Activated CD8-positive, alpha-beta T cell treated with anti-CD3 and anti-CD28 coated beads, Interleukin-2, amount 10 ng/mL, durations not matched to agents 7 days and 5 days (primary cell): ENCODE measurements at places on chromosomes 2 and 18. TPM values are rescaled to one million over a fixed set of nuclear protein-coding genes. Genes with fewer than 3 reads are reported as not detected.

The CFC1 gene
- not detected for total RNA-seq

DNA sequence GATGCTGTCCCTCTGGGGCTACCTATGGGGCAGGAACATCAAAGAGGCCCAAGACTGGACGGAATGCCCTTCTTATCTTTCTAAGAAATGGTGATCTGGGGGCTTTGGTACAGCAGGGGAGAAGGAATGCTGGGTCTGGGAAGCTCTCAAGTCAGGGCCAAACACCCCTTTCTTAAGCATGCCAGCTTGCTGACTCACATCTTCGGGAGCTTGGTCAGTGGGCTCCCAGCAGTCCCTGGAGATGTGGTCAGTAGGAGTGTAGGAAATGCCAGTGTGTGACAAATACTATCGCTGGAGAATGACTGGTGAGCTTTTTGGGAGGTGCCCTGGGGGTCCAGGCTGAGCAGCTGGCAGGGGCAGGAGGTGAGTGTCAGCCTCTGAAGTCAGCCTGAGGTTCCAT lies 105.0 kb upstream of the CDC42EP3 start:
- DNase-seq = no peak

The SP140 gene
- 57.5 TPM for total RNA-seq

DNA sequence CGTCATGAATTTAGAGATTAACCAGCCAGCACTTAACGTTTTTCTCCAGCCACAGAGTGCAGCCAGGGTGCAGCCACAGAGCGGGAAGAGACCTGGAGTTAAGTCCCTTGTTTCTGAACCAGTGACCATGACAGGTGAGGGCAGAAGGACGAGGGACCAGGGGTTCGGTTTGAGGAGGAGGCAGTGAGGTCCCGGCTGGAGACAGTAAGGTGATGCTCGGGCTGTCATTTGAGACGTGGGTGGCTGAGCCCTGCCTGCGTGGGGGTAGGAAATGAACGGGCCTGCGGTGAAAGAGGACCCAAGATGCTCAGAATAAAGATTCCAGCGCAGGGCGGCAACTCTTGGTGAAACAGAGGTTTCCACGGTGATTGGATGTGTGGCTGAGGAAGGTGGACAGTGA lies 205.9 kb downstream of the SNTG2 start:
- DNase-seq = no peak

The TANC1 gene
- total RNA-seq = 0.55 TPM

- no peak for DNase-seq
Observed at GRCh38 chr18:35851286-35851970, 121.1 kb upstream of the RMP24 start.
